ENCODE measurements at places on chromosomes 2 and 18.

GRCh38 chr2:88666576-88666975, 24.9 kb upstream of the RPIA start:
- DNase-seq = no peak

DNA sequence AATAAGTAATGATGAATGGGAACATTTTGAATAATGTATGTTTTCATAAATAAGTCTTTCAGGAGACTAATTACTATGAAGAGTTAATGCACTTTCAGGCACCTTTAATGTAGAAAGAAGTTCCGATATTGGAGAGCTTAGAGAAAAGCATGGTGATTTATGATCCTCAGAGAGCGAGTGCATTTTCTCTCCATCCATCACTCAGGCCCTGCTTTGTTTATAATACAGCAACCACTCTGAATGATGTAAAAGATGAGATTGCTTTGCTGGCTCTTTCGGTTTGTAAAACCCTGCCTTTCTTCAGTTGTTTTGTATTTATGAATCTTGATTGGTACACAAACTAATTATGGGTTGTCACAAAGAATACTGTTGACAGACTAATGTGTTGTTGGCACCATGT, 132.0 kb downstream of the NYAP2 start:
- no peak for DNase-seq

- DNase-seq = no peak
Measured at GRCh38 chr18:59109375-59109774, 30.3 kb upstream of the SEC11C start.

DNA sequence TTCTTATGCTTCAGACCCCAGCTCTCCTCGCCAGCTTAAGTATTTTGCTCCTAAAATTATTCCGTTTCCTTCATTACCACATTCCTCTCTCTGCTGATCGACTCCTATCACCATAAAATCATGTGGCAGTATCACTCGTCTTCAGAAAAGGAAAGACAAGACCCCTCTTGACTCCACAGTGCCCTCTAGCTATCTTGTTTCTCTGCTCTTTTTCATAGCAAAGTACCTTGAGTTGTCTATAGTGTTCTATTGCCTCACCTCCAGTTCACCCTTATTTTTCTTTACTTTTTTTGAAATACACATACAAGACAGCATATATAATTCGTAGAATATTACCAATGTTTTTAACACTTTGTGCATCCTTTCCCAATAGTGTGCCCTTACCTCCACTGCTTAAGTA, 273.2 kb upstream of the SIX3 start:
- DNase-seq = no peak

- no peak for DNase-seq
Measured at GRCh38 chr18:23738151-23738550, 48.9 kb downstream of the LAMA3 start.

DNA sequence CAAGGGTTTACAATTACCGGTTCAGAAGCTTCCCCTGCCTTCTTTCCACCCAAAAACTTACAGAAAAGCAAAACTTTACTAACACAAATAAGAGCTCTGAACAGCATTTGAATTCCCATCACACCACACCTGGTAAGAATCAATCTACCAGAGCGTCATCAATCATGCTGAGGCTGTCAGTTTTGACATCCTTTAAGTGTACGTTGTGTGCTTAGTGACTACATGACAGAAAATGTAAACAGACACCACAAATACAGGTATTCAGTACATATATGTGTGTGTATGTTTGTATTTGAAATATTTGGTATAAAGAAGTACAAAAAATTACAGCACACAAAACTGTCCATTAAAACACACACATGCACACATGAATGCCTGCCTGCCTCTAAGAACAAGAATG, 523.5 kb downstream of the TMEM182 start:
- no peak for DNase-seq

DNA sequence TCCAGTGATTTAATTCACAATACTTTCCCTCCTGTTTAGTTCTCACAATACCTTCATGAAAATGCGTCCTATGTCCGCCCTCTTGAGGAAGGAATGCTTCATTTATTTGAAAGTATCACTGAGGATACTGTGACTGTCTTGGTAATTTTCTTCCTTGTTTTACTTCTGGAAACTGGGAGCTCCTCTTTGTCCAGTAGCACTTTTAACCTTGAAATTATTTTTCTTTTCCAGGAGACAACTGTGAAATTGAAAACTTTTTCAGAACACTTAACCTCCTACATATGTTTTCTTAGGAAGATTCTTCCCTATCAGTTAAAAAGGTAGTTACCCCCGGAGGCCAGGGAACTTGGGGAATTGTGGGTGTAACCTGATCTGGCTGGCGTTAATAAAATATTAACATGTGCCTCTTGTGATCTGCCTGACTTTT, 58.9 kb upstream of the STON1 start:
- no peak for DNase-seq

DNA sequence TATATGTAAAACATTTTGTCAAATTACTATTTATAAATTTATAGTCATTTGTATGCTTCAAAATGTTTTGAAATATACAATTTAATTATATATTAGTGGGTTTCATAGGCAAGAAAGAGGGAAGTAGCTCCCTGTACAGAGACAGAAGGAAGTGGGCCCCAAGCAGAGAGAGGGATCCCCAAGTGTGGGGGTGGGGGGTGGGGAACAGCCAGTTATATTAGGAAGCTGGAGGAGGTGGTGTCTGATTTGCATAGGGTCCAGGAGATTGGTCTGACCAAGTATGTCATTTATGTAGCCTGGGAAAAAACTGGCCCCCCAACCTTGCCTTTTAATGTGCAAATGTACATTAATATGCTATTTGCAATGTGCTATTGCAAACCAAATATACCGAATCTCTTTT, 76.5 kb upstream of the ZSWIM2 start:
- no peak for DNase-seq

GRCh38 chr2:58052978-58053377, 6.4 kb downstream of the VRK2 start:
- DNase-seq = no peak

- DNase-seq = no peak
Measured at GRCh38 chr2:134515137-134515536, 203.7 kb downstream of the TMEM163 start.

GRCh38 chr2:239887604-239888003, 137.5 kb downstream of the NDUFA10 start:
- DNase-seq = no peak

GRCh38 chr2:24214880-24215279, 40.0 kb downstream of the FAM228A start:
- no peak for DNase-seq

Data from stimulated activated CD4-positive, alpha-beta T cell treated with anti-CD3 and anti-CD28 coated beads, TNF-alpha, amount 100 ng/mL, for 1 hour (primary cell).